ENCODE measurements at places on chromosomes 5 and 9.

DNA sequence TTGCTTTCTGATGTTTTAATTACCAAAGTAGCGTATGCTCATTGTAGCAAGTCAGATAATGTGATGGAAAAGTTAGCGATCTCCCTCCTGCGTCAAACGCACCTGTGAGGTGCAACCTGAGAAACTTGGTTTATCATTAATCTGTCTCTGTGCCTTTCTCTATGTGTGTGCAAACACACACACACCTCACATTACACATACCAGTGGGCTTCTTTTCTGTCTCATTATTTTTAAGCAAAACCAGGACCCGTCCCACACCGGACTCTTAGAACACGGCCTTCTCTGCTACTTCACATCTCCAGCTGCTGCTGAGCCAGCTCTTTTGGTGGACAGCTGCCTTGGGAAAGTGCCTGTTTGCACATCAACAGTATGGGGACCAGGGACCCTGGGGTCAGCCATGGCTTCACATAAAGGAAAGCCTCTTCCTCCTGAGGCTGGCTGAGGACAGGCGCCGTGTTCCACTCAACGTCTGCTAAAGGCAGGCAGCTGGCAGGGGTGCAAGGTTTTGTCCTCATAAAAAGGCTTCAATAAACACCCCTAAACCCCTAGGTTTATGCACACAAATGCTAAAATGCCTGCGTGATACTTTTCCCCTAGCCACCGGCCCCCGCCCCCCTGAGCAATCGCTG, 44.2 kb downstream of the MRPL36 start:
- no peak for DNase-seq

DNA sequence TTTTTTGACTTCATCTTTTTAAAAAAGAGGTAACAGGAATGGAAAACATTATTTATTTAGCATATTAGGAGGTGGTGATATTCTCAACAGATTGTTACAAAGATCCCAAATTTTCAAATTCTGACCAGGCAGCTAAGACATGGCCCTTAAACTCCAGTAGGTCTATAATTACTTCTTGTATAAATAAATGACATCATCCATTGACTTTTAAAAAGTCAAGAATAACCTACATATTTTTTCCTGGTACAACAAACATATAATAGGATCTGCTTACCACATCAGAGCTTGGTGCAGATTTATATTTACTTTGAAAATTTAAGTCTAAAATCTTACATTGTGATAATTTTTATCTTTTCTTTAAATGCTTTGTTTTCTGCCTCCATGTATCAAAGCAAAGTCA, 92.2 kb upstream of the TRPM3 start:
- DNase-seq = no peak

DNA sequence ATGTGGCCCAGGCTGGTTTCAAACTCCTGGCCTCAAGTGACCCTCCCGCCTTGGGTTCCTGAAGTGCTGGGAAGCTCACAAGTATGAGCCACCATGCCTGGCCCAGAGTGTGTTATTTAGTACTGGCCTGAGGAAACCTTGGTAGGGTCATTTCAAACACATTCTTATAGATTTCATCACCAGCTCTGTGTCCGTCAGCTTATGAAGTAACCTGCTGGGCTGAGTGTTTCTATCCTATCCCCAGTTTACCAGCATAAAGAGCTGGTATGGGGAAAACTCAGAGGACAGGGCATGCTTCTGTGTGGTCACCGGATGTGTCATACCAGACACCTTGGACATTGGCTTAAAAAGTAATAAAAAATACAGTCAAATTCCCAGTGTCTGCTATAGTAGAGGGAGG, 45.3 kb downstream of the PTPN3 start:
- DNase-seq = no peak

DNA sequence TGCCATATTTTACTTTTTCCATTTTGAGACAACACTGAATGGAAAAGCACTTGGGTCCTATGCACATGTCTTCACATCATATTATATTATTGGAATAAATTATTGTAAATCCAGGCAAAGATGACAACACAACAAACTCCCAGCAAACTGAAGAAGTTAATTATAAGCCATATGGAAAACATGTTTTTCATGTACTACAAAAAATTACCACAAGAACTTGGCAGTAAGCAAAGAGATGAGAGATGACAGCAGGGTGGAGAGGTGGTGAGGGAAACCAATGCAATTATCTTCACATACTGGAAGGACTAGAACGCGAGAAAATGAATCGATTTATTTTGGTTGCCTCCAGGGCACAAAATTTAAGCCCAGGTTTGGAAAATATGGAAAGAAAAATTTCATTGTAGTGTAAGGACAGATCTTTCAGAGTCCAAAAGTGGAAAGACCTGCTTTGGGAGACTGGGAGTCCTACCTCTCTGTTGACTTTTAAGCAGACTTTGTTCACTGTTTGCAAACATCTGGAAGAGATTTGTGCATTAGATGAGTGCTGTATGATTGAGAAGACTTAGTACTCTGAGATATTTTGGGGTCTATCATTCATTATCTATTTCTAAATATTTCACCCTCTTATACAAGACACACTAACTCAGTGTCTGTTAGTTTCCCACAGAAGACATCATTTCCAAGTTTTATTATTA, 138.0 kb downstream of the TMEM232 start:
- DNase-seq = no peak

DNA sequence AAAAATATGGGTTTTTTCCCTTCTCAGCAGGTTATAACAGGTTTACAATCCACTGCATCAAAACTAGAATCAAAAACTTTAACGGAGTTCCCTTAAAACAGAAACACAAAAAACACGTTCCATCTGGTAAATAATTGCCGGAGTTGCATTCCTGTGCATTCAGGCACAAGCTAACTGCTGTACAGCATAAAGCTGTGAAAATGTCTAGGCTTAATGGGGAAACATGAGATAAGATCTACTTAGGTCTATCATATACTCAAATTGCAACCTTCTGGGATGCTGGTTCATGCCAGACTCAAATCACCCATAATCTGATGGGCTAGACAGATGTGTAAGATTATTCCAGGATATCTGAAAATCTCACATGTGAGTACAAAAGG, 265.3 kb downstream of the DOCK8 start:
- DNase-seq = no peak

- no peak for DNase-seq
Measured at GRCh38 chr5:125042261-125042890, 295.9 kb upstream of the ZNF608 start.

GRCh38 chr9:89920131-89920530, 315.3 kb downstream of the GADD45G start:
- no peak for DNase-seq

- no peak for DNase-seq
Measured at GRCh38 chr9:75372499-75373268, 284.4 kb downstream of the OSTF1 start.

- DNase-seq = no peak
Measured at GRCh38 chr5:128773378-128773777, 191.9 kb upstream of the SLC27A6 start.

DNA sequence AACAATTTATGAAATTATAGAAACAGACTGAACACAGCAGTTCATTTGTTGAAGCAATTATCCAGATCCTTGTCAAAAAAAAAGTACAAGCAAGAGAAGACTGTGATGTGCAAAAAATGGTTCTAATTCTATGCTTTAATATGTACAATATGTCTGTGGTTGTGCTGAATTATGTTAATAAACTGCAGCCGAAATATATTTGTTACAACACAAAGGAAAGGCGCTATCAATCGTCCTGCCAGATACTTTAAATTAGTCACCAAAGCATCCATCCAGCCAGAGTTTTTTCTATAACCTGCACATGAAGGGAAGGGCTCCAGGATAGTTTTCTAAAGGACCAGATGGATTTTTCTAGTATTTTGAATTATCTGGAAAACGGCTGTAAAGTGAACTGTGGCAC, 259.5 kb downstream of the BNC2 start:
- DNase-seq = no peak

- no peak for DNase-seq
Measured at GRCh38 chr5:103598997-103599566, 36.5 kb upstream of the NUDT12 start.

- DNase-seq = no peak
Measured at GRCh38 chr5:50710838-50711237, 44.4 kb downstream of the PARP8 start.

DNA sequence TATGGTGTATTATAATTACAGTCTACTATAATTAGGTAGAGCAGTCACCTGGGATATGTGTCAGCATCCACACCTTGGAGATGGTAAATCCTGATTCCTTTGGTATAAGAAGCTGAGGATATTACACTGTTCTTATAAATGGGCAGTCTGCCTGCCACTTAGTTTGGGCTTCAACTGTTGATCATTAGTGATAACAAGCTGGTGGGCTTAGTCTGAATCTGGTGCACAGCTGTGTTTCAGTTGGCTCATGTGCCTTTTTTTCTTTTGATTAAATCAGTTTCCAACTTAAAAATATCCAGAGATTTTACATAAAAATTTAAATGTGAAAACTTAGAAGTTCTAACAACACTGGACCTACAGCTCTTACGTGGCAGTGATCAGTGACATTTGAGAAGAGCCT, 21.2 kb downstream of the LVRN start:
- DNase-seq = no peak

DNA sequence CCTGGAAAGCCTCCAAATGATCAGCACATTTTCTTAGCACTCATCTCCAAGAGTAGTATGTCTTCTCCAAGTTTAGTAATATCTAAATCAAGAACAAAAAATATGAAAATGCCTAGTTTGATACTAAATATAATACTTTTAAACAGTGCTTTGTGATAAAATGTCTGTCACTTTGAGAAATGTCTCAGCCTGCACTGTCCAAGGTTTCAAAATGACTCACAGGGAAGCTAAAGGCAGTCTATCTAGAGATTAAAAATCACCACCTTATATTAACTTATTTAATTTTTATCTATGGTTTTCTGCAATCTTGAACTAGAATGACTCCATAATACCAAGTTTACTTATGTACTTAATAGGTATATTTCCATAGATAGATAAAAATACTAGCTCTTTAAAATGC, 633.0 kb upstream of the C9orf72 start:
- DNase-seq = no peak

GRCh38 chr9:72065076-72065475, 4.7 kb upstream of the C9orf57 start:
- DNase-seq = no peak

DNA sequence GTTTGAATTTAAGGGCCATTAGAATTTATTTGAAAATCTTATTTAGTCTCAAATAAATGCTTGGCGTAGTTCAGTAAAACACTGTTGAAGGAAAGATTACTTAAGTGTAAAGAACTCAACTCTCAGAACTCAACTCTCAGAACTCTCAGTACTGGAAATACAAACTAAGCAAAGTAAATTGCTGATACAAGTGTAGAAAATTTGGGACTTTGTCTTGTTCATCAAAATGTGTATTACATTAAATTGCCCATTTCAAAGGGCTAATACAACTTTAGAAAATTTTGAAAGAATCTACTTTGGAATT, 99.4 kb downstream of the CSNK1G3 start:
- no peak for DNase-seq
